ENCODE measurements at places on chromosomes 16 and 17. TPM values are rescaled to one million over a fixed set of nuclear protein-coding genes. Genes with fewer than 3 reads are reported as not detected.

- no peak for DNase-seq
Observed at GRCh38 chr16:5188318-5188988, 90.9 kb upstream of the EEF2KMT start.

GRCh38 chr17:82106688-82107305 is 8.8 kb upstream of the FASN start:
- DNase-seq, result no peak

GRCh38 chr17:64115822-64116534 is 14.0 kb downstream of the ERN1 start:
- DNase-seq, result no peak

DNA sequence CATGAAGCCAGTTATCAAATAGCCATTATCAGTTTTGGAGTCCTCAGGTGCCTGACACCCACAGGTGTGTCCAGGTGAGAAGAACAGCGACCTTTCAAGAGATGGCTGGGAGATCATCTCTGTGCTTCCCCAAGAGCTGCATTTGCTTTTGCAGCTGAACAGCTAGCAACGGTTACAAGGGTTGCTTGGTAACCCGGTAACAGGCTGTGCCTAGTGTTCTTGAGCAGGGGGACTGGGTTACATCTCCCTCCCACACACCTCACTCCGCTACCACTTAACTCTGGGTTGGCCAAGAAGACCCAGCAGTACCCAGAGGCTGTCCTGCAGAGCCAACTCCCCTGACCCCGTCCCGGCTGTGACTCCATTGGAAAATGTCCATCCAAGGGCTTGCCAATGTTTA is 147.0 kb downstream of the SLC39A11 start:
- DNase-seq, result no peak

- DNase-seq, result no peak
Observed at GRCh38 chr16:27691721-27692120, 141.8 kb downstream of the KATNIP start.

GRCh38 chr17:72501404-72502370 is 380.9 kb downstream of the SOX9 start:
- DNase-seq, result no peak

DNA sequence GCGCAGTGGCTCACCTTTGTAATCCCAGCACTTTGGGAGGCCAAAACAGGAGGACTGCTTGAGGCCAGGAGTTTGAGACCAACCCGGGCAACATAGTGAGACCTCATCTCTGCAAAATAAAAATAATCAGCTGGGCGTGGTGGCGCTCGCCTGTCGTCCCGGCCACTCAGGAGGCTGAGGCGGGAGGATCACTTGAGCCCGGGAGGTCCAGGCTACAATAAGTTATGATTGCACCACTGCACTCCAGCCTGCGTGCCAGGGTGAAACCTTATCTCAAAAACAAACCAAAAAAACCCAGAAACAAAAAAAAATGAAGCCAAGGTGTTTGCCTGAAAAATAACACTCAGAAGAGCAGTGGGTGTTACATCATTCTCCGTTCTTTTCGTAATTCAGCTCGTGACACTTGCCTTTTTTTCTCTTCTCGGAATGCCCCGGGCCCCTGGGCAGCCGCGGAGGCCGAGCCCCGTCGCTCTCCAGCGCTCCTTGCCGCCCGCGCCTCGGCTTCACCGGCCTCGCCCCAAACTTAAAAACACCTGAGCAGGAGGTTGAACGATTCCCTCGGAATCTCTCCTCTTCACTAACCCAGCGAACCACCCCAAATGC is 17.0 kb downstream of the PRCD start:
- peak; percentile 40 for DNase-seq

- no peak for DNase-seq
Observed at GRCh38 chr17:76445697-76446448, 7.1 kb downstream of the UBE2O start.

Gene METRN
- total RNA-seq, result 21.4 TPM

Gene PRAC2
- not detected for total RNA-seq

Gene HCFC1R1
- total RNA-seq, result 93.1 TPM

Gene SLC5A10
- total RNA-seq, result 0.10 TPM

Measured in H4 (cell line).